ENCODE measurements at places on chromosomes 11 and 22.

GRCh38 chr11:127117231-127117739, 116.7 kb upstream of the KIRREL3 start:
- DNase-seq: no peak

GRCh38 chr11:10459029-10459970, 4.2 kb downstream of the AMPD3 start:
- peak; percentile 84 for DNase-seq

- DNase-seq: peak; percentile 77
Measured at GRCh38 chr22:26835929-26836528, 178.6 kb downstream of the MIAT start.

DNA sequence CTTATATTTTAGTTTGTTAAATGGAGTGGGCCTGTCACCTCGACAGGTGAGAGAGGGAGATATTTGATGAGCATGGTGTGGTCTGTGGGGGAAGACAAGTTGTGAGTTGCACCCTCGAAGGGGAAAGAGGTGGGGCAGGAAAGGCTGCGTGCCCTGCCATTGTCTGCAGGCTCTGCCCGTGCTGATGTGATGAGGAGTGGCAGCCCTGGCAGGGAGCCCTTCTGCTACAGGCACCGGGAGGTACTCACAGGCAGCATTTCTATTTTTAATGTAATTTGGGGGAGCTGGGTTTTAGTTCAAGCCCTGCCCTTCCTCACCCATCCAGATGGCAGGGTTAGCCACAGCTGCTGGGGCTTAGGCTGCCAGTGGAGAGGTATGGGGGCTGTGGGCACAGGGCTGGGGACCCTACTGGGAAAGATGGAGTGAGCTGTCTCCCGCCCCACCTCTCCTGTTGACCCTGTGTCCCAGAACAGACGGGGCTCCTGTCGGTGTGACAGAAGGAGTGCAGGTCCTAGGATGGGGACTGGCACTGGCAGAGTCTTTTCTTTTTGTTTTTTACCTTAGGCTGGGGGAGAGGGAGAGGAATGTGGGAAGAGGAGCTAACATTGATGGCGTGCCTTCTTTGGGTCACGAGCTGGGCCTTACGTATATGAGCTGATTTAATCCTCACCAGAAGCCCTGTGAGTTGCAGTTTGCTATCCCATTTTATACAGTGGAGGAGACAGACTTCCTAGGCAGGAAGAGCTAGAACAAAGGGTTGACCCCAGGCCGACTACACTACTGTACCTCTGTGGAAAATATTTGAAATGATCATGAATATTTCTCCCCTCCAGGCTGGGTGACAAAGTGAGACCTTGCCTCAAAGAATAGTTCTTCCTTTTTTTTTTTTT, 51.6 kb downstream of the CEP164 start:
- no peak for DNase-seq

DNA sequence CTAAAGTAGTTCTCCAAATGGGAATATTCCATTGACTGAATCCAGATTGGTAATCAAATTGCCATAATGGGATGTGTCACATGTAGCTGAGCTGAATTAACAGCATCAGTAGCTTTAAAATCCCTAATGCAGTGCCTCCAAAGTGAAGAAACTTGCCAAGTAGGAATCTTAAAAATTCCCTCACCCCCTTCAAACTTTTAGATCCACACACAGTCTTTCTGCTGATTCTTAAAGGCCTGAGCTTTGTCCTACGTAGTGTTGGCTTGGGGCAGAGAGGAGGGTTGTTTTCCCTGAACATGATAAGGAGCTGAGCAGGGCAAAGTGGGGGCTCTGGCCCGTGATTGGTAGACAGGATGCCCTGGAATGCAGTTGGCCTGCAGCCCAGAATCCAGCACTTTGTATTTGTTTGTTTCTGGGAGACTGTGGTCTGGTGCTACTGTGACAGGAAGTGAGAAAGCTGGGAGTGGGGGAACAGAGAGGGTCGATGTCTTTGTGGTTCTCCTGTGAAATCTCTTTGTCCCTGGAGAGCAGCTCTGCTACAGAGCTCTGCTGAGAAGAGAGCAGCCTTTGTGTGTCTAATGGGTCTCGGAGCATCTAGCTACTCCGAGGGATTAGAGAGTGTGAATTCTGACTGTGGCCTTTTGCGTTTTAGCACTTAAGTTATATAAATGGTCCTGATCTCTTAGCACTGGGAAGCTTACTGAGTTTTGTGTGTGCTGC, 16.9 kb downstream of the CTNND1 start:
- no peak for DNase-seq

- DNase-seq: peak; percentile 83
Measured at GRCh38 chr11:112082729-112083128, 3.8 kb downstream of the TIMM8B start.

DNA sequence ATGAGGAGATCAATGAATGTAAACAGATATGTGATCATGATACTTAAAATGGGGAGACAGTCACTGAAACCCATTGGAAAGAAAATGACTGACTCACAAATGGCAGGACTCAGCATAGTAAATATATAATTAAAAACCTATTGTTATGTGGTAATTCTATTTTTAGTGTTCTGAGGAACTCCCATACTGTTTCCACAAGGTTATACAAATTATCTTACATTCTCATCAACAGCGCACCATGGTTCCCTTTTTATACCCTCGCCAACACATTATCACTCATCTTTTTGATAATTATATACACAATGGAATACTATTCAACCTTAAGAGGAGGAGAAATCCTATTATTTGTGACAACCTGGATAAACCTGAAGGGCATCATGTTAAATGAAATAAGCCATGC, 17.1 kb downstream of the OR5B21 start:
- DNase-seq: no peak

DNA sequence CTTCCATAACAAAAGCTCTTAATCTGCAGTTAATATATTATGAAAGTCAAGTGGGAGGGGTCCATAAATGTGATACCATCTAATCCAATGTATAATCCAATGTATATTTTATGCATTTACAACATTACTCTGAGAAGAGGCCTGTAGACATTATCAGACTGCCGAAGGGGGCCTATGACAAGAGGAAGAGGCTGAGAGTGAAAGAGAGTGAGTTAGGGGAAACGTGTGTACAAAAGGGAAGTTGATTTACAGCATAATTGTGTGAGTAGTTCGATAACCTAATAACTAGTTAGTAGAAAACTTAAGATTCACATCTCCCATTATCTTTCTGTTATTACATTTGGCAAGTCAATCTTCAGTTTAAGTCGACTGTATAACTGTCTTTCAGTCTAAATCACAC, 86.6 kb downstream of the DDX10 start:
- DNase-seq: no peak

DNA sequence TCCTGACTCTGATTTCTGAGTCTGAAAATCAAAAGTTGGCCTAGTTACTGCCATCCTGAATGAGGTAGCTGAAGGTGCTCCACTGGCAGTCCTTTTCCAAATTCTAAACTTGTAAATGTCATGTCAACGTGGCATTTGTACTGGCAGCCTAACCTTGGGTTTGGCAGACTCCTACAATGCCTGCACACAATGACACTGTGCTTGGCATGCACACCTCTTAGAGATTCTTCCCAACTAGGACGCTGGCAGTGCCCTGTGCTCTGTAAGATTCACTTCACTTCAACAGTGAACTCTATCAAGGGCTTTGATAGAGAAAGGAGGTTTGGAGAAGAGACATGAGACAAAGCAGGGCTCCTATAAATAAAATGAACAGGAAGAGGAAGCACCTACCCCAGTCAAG, 21.9 kb upstream of the PPP2R1B start:
- DNase-seq: no peak

DNA sequence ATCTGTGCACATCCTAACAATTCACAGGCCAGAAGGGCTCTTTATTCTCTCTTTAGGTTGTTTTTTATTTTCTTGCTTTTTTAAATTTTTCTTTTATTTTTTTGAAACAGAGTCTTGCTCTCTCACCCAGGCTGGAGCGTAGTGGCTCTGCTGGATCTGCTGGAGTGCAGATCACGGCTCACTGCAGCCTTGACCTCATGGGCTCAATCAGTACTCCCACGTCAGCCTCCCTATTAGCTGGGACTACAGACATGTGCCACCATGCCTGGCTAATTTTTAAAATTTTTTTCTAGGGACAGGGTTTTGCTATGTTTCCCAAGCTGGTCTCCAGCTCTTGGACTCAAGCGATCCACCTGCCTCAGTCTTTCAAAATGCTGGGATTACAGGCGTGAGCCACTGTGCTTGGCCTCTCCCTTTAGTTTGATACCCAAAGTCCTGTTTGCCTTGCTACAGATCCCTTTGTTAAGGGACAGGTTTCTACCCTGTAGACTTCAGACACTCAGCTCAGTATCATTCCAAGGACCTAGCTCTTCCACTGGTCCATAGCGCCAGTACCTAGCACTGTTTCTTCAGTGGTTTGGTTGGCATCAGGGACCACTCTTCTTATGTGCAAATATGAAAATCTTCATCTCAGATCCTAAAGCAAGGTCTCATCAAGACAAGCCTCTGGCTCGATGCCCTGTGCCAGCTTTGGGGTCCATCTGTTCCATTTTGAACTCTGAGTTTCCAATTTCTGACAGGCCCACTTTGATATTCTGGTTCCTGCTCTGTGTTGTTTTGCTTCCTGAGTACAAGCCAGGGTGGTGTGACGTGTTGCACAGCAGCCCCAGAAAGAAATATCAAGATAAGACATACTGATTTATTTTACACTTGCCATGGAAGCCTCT, 211.7 kb downstream of the FAT3 start:
- DNase-seq: no peak

DNA sequence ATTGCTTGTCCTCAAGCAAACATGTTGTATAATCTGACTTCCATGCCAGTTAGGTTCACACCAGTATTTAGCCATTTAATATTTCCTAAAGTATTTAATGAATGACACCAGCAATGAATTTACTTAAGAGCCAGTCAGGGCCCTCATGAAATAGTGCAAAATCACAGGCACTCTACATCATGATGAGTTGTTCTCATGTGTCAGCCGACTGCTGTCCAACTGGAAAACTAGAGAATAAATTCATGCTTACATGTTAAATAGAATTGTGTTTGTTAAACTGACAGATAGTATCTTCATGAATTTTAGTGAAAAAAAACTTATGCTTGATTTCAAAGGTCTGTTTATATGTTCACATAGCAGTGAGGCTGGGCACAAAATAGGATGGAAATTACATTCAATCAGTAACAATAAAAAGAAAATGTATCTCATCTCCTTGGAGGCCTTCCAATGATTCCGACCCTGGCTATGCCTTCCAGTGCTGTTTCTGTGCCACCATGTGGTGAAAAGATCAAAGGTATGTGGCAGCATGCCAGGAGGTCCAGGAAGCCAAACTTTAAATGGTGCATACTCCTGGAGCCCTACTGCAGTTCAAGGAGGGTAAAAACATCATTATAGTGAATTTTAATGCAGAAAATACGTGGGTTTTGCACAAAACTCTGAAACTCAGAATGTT, 45.2 kb downstream of the CTSC start:
- DNase-seq: no peak

DNA sequence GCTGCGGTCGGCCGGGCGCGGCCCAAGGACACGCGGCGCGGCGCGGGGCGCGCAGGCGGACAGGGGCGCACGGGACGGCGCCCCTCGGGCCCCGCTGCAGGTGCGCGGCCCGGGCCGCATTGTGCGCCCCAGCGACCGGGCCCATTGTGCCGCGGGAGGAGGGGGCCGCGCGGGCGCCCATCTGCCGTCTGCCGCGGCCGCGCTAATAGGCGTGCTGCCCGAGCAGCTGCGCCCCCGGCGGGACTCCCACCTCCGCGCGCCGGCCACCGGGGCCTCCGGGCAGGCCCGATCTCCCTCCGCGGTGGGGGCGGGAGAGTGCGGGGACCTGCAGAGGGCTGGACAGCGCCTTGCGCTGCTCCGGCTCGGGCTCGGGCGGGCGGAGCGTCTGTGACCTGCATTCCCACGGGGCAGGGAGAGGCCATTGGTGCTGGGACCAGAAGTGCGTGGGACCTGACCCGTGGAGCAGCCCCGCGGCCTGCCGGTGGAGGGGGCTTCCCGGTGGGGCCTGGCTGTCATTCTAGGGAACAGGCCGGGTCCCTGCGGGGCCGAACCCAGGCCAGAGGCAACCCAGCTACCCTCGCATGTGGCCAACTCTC, 933 bp downstream of the BRSK2 start:
- DNase-seq: no peak

DNA sequence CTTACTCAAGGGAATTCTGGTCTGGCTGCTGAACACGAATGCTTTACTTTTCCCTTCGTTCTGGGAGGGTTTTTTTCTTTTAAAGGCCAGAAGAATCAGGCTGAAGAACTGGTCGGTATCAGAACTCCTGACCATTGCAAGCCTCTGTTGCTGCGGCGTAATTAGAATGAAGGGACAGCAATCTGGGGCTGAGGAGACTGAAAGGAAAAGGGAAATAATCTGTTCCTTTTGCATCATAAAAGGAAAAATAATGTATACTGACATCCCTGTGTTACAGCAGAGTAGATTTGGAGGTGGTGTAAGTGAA, 670 bp downstream of the SC5D start:
- DNase-seq: no peak

DNA sequence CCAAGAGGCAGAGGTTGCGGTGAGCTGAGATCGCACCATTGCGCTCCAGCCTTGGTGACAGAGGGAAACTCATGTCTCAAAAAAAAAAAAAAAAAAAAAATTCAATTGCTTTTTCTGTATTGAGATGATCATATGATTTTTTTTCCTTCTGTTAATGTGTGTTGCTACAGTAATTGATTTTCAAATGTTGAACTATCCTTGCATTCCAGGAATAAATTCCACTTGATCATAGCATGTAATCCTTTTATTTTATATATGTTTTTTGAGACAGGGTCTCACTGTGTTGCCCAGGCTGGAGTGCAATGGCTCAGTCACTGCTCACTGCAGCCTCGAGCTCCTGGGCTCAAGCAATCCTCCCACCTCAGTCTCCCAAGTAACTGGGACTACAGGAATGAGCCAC, 33.3 kb downstream of the MOV10L1 start:
- DNase-seq: no peak

- DNase-seq: no peak
Measured at GRCh38 chr22:30611197-30611596, 4.2 kb downstream of the TCN2 start.

DNA sequence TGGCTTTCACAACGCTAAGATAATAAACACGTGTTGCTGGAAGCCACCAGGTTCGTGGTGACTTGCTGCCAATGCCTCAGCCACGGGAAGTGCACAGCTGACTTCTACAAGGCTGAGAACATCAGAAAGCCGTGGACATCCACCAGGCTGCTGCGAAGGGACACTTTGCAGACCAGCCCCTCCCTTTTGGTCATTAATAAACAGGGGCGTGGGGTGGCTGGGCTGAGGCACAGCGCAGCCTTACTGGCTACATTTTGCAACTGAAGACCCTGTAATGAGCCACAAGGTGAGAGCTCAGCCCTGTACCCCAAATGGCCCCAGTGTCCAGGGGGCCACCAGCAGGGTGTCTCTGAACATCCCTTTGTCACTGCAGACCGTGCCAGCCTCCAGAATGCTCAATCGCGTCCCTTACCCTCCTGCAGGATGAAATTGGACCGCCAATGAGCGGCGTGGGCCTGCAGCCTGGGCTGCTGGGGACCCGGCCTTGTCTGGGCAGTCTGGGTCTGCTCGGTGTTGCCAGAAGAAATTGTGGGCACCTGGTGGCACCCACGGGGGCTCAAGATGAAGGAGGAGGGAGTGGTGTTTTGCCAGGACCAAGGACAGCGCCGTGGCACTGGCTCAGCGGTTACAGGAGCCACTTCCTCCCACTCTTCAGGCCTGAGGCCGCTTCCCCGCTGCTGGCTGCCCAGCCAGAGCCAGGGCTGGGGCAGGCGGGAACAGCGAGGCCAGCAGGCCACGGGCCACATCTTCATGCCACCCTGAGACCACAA, 181.9 kb downstream of the CTTN start:
- no peak for DNase-seq

GRCh38 chr22:45993841-45994240, 16.9 kb upstream of the WNT7B start:
- no peak for DNase-seq

- no peak for DNase-seq
Measured at GRCh38 chr11:61378713-61379313, 13.6 kb upstream of the TMEM216 start.

Data from activated CD4-positive, alpha-beta T cell treated with anti-CD3 and anti-CD28 coated beads, Interleukin-2, Interleukin-6, amounts not matched to agents 100 ng/mL and 50 ng/mL, durations not matched to agents 16 hours and 8 hours (primary cell).